RKO (cell line): ENCODE measurements at places on chromosomes 3 and 15.
A peak's percentile ranks its signal among the peaks of the same experiment; 100 is the strongest.

GRCh38 chr3:122677216-122677615 lies 3.4 kb upstream of the PARP14 start:
- DNase-seq = no peak

- no peak for DNase-seq
Observed at GRCh38 chr3:73781541-73781940, 156.8 kb upstream of the PDZRN3 start.

DNA sequence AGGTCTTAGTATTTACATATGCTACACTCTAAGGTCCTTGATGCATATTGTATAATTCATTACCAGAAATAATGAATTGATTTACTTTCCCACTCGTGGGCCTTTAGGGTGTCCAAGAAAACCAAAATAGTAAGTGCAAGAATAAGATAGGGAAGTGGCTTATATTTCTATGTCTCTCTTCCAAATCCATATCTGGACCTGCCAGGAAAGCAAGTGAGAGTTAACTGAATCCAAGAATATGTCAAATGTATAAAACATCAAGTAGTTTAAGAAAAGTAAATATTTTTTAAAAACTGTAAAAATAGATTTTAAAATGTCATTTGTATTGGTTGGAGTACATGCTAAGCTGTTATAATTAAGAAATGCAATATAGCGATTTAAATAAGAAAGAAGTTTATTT lies 1072.1 kb downstream of the OTOL1 start:
- DNase-seq = no peak

GRCh38 chr15:65612949-65613744 lies 2.2 kb upstream of the INTS14 start:
- DNase-seq = no peak

GRCh38 chr3:42228796-42229195 lies 37.2 kb downstream of the CCK start:
- peak; percentile 5 for DNase-seq

DNA sequence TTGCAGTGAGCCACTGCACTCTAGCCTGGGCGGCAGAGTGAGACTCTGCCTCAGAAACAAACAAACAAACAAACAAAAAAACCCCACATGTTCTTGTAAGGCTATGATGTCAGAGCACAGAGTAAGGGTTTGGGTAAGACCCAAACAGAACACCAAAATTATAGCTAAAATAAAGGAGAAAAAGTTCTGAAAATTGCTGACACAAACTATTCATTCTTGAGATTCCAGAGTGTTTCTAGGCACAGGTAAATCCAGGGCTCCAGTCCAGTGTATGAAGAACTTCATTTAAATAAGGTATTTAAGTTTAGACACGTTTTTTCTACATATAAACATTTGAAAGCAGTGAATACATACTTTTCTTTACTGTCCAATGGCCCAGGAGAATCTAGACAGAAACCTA lies 3.9 kb downstream of the CDC25A start:
- DNase-seq = no peak

DNA sequence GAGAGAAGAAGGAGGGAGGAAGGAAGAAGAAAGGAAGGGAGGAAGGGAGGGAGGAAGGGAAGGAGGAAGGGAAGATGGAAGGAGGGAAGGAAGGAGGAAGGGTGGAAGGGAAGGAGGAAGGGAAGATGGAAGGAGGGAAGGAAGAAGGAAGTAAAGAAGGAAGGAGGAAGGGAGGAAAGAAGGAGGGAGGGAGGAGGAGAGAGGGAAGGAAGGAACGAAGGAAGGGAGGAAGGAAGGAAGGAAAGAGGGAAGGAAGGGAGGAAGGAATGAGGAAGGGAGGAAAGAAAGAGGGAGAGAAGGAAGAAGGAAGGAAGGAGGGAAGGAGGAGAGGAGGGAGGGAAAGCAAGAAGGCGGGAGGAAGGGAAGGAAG lies 31.8 kb upstream of the ALDH1L1 start:
- no peak for DNase-seq

DNA sequence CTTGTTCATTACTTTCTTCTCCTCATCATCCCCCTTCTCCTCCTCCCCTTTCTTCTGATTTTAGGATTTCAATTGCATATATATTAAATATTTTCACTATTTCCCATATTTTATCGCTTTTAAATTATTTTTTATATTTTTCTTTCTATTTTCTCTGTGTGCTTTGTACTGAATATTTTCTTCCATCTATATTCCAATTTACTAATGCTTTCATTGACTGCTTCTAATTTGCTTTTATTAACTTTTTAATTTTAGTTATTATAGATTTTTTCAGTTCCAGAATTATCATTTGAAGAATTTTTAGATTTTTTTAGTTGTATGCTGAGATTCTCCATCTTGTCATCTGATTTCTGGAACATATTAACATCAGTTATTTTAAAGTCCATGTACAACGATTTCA lies 83.2 kb upstream of the ST3GAL6 start:
- DNase-seq = no peak

DNA sequence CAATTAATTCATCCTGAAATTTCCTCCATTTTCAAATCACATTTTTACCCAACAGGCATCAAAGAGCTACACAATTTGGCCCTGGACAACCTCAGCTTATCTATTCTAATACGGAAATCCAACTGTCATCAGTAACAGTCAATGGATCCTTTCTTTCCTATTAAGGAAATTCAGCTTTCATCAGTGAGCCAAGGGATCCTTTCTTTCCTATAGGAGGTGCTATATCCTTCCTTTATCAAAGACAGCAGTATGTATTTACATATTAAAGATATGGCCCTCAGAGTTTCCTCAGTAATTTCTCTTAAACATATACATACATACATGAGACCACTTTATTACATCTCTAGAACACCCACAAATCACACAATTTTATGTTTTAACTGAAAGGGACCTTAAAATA lies 10.1 kb downstream of the DHX36 start:
- no peak for DNase-seq

GRCh38 chr3:161977063-161977462 lies 480.5 kb downstream of the OTOL1 start:
- no peak for DNase-seq

- DNase-seq = peak; percentile 36
Observed at GRCh38 chr3:11662392-11662990, 18.8 kb upstream of the VGLL4 start.

- DNase-seq = no peak
Observed at GRCh38 chr3:31232055-31233025, 300.4 kb upstream of the STT3B start.

DNA sequence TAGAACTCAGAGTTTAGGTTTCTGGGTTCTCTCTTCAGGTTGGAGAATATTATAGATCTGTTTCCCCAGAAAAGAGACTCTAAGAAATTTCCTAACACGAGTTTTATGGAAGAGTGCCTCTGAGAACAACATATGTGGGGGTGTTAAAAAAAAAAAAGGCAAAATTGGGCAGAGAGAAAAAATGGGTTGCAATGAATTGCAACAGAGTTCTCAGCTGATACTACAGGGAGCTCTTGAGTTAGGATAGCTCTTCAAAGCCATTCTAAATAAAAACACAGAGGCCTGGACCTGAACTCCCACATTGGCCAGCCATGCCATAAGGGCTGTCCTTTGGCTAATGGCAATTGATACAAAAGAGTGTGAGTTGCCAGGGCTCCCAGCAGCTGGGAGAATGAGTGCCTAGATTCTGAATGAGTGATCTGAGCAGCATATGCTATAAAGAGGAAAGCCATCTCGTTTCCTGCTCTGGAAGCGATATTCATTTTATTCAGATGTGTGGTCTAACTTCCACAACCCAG lies 20.1 kb upstream of the UBE2E2 start:
- DNase-seq = no peak

DNA sequence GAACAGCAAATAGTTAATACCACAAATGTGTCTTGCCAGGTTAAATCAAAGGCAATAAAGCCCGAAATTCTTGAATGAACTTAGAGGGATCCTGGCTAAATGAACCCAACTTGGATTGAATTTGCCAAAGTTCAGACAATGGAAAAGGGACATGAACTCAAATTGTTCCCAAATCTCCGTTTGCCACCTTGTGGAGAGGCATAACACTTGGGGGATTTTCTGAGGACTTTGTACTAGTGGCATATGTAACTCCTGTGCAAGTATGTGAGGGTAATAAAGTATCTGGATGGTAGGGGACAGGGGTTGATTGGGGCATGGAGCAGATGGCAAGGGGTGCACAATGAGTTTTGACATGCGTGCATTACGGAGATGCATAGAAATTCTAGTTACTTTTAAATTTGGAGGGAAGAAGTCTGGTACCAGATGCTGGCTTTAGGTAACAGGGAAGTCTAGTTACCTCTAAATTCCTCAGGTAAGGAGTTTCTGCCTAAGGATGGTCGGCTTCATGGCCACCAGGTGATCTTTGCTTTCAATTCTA lies 1.2 kb upstream of the TCAIM start:
- DNase-seq = no peak

- no peak for DNase-seq
Observed at GRCh38 chr3:14550651-14551611, 10.8 kb upstream of the GRIP2 start.

DNA sequence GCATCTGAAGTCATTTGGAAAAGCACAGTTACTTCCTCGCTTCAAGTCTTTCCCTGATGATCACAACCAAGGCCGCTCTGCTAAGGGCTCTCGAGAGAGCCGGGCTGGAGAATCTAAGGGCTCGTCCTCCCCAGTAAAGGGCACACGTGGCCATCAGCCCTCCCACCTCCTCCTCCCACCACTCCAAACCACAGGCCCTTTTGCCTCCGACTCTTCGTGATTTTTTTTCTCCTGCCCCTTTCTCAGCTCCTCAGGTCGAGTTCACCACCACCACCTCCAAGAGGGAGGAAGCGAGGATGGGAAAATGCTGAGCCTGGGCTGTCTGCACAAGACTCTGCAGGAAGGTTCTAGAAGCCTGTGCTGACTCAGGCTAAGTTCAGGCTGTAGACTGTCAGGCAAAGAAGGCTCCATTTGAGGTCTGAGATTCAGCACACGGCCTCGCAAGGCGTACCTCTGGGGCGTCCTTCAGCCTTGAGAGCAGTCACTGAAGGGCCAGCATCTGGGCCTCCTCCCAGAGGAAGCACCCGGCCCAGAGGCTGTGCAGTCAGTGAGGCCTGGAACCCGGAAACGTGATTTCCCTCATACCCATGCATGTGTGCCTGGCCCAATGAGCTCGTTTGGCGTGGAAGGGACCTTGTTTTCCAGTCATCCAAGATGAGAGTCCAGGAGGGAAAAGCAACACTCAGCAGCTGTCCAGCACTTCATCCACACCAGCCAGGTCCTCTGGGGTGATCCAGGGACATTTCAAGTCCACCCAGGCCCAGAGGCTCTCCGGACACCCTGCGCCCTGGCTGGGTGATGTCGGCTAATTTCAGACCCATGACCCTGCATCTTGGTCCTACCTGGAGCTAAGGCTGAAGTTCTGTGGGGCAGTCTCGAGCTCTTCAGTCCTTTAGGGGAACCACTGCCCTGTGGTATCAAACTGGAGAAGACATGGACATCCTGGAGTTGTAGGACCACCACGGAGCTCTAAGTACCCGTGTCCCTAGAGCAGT lies 196.8 kb downstream of the XXYLT1 start:
- no peak for DNase-seq

- no peak for DNase-seq
Observed at GRCh38 chr3:123027292-123028232, at the start of gene SEMA5B. Gene SEMA5B (minus strand): TSS chr3:123027763. CDS start chr3:122961263, 66,500 bp downstream.

GRCh38 chr15:100762913-100763834 lies 116.5 kb upstream of the ALDH1A3 start:
- no peak for DNase-seq

GRCh38 chr3:37973246-37974054 lies 17.1 kb upstream of the VILL start:
- DNase-seq = no peak

DNA sequence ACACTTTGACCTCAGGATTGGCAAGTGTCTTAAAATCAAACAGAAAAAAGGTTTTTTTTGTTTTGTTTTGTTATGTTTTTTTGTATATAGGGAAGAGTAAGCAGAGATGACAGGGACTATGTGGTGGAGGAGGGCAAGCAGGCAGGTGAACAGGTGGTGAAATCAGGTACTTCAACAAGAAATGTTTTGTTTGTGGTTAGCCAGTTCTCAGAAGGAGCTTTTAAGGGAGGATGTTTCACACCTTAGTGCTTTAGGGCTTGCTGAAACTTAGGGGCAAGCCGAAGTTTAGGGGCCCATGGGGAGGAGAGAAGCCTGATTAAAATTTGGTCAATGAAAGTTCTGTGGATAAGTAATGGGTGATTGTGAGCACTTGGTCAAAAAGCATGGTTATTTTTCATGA lies 370.7 kb upstream of the SLCO3A1 start:
- DNase-seq = no peak

- DNase-seq = no peak
Observed at GRCh38 chr3:31294430-31295149, 238.1 kb upstream of the STT3B start.

DNA sequence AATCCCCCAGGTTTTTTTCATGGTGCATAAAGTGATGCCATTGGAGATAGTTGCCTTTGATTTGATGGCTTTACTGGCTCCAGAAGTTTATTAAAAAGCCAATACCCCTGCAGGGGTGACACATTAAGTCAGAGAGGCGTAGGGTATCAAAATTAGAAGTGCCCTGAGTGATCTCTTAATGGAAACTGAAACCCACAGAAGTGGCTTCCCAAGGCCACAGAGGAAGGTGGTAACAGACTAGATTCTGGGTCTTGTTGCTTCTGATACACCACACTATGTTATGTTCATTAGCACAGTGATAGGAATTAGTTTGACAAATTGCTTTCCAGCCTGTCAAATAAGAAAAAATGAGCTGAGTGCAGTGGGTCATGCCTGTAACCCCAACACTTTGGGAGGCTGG lies 112.3 kb downstream of the IQCH start:
- DNase-seq = no peak

DNA sequence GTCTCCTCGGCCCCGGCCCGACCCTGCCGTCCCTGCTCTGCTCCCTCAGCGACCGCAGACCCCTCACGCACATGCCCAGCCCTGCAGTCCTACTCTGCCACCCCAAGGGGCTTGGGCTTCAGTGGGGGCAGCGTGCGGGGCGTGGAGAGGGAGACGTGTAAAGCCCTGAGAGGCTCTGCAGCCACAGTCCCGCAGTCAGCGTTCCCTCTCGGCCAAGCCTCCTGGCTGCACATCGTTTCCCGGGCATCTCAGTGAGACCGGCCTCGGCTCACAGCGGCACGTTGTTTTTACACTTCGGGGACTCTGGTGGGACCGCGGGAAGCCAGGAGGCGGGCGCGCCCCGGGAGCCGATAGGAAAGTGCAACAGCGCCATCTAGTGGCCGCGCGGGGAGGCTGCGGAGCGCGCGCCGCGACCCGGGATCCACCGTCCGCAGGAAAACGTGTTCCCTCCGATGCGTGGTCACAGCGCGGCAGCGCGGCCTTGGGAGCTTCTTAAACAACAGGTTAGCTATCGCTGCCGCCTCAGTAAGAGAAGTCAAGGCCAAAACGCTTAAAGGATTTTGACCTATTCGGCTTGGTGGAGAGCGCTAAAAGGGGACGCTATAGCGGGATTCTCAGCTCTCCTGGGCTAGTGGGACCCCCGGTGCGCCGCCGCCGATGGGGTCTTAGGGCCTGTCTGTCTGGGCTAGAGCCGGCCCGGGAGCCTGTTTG lies 226.8 kb upstream of the IGF1R start:
- peak; percentile 38 for DNase-seq

DNA sequence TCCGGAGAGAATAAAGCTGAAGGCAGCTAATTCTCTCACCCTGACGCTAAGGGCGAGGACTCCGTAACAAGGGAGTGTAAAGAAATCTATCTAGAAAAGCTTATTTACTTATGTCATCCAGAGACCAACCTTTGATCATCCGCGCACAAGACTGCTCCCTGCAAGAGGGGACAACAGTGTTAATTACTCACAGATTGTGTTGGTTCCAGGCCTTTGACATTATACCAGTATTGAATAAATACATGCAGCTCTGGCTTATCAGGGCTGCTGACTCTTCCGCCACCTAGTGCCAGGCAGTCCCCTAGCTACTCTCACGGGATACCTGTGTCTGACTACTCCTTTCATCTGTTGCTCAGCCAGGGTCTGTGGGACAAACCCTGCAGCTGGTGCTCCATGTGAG lies 211.7 kb downstream of the DTWD1 start:
- DNase-seq = peak; percentile 28
